ENCODE measurements at places on chromosomes 7 and 10.

DNA sequence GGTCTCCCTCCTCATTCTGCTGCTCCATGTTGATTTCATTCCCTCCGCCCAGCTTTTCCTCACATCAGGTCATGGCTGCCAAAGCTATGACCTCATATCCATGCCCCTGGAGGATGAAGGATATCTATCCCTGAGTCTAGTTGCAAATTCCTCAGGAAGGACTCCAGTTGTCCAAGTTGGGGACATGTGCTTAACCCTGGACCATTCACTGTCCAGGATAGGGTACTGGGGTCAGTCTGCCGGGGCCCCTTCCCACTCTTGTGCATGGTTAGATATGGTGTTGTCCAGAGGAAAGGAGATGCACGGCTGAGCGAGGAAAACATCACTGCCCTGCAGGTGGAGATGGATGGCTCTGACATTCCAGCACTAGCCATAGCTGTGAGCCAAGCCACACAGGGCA lies 51.9 kb upstream of the COMTD1 start:
- no peak for DNase-seq

DNA sequence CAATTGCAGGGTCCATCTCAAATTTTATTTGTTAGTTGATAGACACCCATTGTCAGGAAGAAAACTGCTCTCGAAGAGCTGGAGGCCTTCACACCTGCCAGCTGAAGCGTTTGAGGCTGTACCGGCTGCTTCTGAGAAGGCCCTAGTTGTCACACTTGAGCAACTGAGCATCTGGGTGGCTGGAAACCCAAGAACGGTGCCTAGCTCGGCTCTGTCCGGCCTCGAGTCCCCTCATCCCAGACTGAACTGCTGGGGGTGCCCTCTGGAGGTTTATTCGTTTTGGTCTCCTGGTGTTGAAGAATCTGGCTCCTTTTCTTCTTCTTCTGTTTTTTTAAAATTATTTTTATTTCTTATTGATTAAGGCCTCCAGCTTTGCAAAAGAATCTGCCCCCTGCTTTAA lies 59.3 kb upstream of the EXOC6 start:
- no peak for DNase-seq

- no peak for DNase-seq
These were observed 2.2 kb downstream of the ARHGAP21 start for GRCh38 chr10:24721229-24722106.

GRCh38 chr7:48004638-48005037 lies 24.3 kb downstream of the SUN3 start:
- no peak for DNase-seq

DNA sequence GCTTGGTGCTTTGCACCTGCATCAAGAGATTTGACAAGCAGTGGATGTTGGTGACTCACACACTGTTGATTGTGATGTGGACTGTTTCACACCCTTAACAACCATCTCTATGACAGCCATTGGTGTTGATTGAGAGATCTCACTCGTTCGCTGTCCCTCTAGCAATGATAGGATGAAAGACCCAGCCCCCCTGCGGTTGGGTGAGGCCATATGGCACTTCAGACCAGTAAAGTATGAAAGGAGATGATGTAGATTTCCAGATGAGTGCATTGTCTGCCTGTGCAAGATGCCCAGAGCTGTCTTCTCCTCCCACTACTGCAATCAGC lies 138.7 kb upstream of the PRR15 start:
- DNase-seq: no peak

GRCh38 chr10:44398747-44399658 lies 14.1 kb upstream of the CXCL12 start:
- DNase-seq: no peak

DNA sequence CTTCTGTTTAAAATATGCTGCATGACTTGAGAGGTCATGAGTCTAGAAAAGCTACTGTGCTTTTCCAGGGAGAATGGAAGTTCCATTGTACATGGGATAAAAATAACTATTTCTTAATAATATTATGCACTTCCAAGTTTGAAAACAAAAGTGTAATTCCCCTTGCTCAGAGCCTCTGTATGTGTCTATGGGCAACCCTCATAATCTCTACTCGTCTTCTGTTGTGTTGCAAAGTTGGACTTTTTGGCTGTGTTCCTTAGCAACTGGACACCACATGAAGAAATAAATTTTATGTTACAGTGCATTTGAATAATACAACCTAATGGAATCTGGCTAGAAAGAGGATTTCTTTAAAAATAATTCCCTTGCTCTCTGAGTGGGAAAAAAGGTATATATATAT lies 242.6 kb downstream of the TWIST1 start:
- DNase-seq: no peak

GRCh38 chr10:86899670-86900276 lies 57.6 kb downstream of the MMRN2 start:
- DNase-seq: no peak

Data from GOT3 (cell line).